Effector memory CD4-positive, alpha-beta T cell (primary cell): ENCODE measurements at places on chromosomes 7 and 10.

- DNase-seq: no peak
Measured at GRCh38 chr7:2381227-2381626, 22.2 kb upstream of the CHST12 start.

DNA sequence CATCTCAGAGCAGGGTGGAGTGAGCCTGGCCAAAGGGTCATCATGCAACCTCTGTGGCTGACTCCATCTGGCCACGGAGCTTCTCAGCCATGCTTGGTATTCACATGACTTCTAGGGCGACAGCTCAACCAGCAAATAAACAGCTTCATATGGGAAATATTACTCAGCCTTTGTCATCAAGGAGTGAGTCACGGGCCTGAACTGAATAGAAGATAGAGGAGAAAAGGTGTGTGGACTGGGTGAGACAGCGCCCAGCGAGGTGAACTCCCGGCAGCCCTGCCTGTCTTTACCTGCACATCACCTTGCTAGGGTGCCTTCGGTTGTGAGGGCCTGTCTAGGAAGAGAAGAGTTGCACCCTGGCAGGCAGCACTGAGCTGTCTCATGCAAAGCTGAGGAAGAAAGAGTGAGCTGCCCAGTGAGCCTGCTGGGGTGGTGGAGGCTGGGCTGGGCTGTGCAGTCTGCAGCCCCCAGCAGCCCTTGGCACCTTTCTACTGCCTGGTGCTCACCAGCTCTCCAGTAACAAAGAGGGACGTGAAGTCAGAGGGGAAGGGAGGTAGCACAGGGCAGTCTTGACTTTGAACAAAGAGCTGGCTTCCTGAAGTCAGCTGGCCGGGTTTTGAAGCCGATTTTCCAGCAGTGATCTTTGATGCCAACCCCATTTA, 114.2 kb downstream of the EGFR start:
- no peak for DNase-seq

DNA sequence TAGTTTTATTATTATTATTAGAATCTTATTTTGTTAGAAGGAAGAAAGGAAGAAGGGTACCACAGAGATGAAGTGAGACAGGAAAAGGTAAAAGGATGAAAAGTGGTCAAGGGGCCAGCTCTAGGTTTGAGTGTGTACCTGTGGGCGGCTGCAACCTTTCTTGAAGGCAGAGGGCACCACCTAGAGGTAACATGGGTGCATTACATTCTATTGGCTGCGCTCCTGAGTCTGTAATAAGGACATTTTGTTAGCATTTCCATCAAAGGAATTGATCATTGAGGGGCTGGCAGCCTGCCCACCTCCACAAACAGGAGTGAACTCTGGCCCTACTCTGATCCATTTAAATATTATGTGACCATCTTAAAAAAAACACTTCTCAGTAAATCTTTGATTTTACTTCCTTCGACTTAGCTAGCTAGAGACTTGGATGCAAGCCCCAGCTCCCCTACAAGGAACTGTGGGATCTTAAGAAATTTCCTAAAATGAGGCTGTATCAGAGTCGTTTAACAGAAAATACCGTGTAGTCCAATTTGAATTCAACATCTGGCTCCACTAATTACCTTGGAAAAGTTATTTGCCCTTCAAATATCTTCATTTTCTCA, 610.4 kb downstream of the IPMK start:
- no peak for DNase-seq

- no peak for DNase-seq
Measured at GRCh38 chr10:21702633-21703111, 168.6 kb downstream of the MLLT10 start.

DNA sequence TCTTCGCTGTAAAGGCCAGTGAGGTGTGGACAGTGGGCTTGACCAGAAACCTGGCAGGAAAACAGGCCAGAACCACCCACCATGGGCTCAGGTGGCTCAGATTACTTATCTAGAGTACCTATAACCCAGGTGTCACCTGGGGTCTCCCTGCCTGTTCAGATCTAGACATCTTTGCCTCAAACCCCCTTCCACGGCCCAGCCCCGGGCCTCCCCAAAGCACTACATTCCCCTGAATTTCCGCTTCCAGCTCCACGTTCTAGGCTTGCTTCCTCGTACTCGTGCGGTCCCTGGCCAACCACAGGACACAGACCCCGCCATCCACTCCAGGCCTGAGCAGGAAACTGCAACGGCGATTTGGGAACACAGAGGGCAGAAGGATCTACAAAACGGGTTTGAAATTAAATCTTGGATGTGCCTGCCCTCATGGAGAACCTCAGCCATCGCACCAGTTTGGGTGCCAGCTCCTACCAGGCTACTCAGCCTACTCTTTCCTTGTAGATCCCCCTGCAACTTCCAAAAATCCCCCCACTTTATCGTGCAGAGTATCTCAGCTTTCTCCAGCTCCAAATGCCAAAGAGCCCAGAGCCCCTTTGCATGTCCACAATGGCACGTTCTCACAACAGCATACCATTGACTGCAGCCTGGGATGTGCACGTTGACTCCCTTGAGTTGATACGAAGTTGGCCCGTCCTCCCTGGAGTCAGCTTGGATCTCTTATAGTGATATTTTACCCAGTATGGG, 62.7 kb upstream of the CACUL1 start:
- no peak for DNase-seq

GRCh38 chr10:119285495-119286267, 78.3 kb downstream of the GRK5 start:
- DNase-seq: no peak

- DNase-seq: no peak
Measured at GRCh38 chr10:77247031-77247990, 390.3 kb downstream of the KCNMA1 start.

- DNase-seq: no peak
Measured at GRCh38 chr10:30705625-30706149, 76.1 kb upstream of the LYZL2 start.

- DNase-seq: no peak
Measured at GRCh38 chr7:20529260-20529659, 86.2 kb upstream of the ABCB5 start.

GRCh38 chr10:124162136-124162535, 68.7 kb upstream of the CHST15 start:
- DNase-seq: no peak

DNA sequence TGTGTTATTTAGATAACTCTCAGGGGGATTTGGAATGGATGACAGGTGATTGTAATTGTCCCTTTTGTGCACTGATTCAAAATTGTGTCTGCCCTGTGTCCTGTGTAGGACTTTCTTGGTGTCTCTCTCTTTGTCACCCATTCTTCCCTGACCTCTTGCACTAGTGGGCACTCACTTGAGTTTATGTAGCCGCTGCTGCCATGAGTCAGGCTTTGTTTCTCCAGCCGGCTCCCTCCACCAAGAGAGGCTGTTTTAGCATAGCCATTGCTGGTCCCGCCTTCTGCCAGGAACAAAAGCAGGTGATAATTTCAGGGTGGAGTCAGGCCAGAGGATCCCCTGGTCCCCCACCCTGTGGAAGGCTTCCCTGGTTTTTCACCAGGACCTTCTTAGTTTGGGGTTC, 8.4 kb downstream of the COL17A1 start:
- no peak for DNase-seq

DNA sequence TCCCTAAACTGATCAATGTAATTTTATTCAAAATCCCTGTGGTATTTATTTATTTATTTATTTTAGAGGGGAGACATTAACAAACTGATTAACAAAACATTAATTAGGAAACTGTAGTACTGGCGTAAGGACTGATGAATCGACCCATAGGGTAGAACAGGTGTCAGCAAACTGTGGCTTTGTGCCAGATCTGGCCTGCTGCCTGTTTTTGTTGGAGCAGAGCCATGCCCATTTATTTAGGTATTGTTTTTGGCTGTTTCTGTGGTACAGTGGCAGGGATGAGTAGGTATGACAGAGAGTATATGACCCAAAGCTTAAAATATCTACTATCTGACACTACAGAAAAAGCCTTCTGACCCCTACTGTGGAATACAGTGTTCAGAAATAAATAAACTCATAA, 332.5 kb upstream of the ETV1 start:
- no peak for DNase-seq

DNA sequence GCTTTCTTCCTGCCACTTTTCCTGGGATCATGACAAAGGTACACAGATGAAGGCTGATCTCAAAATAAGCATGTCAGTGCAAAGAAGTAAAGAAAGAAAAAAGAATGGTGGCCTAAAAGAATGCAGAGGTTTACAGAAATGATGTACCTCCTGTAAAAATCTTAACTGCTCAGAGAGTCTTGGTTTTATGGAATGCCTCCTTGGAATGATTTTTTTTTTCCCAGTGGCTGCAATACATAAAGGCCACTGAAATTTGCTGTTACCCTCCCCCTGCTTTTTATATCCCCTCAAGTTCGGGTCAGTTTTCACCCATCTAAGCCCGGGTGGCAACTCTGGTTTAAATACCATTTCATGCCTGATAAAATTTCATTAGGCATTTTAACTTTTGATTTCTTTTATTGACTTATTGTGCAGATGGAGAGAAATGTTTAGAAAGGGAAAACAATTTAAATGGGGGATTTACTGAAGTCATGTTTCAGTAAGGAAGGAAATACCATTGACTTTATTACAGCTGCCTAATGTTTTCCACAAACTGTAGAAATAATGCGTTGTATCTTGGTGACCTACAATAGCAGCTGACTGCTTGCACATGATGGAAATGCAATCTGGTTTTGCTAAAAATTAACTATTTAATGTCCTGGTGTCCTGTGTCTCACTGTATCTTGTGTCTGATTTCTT, 102.5 kb downstream of the SAMD9 start:
- DNase-seq: no peak

- no peak for DNase-seq
Measured at GRCh38 chr7:104986628-104987259, 27.3 kb upstream of the KMT2E start.

- DNase-seq: no peak
Measured at GRCh38 chr7:88104732-88105131, 115.1 kb downstream of the SRI start.

DNA sequence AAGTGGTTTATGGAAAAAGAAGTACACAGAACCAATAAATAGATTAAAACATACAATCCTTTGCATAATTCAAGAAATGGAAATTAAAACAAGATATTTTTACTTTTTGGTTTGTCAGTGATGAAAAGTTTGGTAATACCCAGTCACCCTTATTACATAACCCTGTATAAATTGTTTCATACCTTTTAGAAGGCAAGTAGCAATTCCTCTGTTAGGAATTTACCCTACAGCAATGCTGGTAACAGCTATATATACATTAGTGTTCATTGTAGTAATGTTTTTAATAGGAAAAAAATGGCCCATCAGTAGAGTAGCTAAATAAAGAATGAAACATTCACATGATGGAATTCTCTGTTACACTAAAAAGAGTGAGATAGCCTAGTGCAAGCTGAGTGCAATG, 42.7 kb downstream of the PTPN12 start:
- DNase-seq: no peak

DNA sequence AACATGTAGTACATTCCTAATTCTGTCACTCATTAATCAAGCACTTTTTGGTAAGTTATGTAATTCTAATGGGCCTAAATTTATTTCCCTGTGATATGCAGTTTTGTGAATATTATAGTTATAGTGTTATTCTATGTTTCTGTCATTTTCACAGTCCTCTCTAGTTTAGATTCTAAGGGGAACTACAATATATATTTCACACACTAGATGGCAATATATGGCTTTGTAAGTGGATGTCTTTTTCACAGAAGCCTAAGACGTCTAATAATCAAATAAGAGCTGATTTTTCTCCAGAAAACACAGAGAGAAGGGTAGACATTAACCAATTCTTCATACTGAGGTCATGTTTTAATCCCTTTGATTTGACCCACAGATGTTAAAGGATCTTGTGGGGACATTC, 18.0 kb downstream of the RNLS start:
- DNase-seq: no peak

GRCh38 chr10:100864978-100865377, 47.8 kb upstream of the SLF2 start:
- no peak for DNase-seq

DNA sequence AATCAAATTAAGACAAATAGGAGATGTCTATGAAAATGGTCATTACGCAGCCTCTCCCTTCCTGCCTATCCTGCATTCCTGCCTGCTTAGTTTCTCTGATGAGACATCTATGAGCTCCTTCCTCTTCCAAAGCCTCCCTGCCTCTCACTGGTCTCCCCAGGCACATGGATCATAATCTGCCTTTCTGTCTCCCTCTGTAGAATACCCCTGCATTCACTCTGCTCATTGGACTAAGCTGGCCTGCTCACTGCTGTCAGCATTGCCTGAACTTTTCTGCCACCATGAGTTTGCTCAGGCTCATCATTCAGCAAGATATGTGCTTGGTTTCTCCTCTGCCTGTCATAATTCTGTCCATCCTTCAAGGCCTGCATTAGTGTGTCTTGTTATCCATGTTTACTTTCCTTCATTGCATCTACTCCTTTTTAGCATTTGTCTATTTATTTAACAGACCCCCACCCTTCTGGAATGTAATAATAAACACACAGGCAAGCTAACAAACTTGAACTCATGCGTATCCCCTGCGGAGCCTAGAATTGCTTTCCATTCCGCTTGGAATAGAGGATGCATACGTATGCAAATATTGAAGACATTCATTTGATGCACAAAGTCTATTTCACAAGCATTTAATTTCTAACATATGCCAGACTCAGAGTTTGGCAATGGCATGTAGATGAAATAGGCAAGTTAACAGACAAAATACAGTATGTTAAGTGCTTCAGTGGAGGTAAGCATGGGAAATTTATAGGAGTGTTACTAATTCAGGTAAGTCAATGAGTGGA, 88.3 kb downstream of the PTPRZ1 start:
- DNase-seq: no peak

- DNase-seq: no peak
Measured at GRCh38 chr7:16776053-16776452, 22.5 kb downstream of the TSPAN13 start.

GRCh38 chr10:28054228-28054860, 55.5 kb upstream of the ODAD2 start:
- DNase-seq: no peak

GRCh38 chr10:47088656-47089354, 177.6 kb downstream of the PTPN20 start:
- DNase-seq: no peak

DNA sequence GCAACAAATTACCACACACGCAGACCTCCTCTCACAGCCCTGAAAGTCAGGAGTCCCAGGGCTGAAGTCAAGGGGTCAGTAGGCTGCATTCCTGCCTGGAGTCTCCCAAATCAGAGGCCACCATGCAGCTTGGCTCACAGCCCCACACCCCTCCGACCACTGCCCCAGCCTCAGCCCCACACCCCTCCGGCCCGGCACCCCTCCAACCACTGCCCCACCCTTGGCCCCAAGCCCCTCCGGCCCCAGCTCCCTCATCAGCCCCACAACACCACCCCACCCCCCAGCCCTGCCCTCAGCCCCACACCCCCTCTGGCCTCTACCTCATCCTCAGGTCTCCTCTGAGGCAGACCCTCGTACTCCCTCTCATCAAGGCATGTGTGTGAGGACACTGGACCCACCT, 85.7 kb downstream of the DIP2C start:
- DNase-seq: no peak

DNA sequence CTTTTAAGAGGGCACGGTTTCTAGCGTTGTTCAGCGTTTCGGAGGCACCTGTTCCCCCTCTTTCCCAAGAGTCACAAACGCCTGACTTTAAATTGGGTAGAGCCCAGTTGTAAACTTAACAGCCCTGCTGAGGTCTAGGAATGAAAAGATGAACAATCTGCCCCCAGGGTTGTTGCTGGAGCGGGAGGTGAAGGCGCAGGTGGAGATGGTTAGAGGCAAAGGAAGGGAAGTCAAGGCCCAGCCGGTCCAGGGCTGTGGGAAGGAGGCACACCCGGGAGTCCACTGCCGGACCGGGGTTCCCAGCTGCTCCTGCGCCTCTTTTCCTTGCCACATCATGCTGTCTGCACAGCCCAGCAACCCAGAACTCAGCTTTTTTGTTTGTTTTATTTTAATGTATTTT, 770 bp downstream of the PRXL2A start:
- no peak for DNase-seq
